M059J (cell line): ENCODE measurements at places on chromosomes 13 and 19.

GRCh38 chr19:38335949-38336637 lies 463 bp downstream of the CATSPERG start:
- DNase-seq, result peak; percentile 97

DNA sequence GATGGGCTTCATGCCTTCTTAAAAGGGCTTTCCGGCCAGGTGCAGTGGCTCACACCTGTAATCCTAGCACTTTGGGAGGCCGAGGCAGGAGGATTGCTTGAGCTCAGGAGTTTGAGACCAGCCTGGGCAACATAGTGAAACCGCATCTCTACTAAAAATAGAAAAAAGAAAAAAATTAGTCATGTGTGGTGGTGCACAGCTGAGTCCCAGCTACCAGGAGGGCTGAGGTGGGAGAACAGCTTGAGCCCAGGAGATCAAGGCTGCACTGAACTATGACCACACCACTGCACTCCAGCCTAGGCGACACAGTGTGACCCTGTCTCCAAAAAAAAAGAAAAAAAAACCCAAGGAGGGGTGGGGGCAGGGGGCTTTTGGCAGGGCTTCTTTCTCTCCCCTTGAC lies 7.2 kb downstream of the CARS2 start:
- DNase-seq, result no peak

- peak; percentile 53 for DNase-seq
Measured at GRCh38 chr13:32883474-32883873, 132.7 kb upstream of the KL start.

GRCh38 chr19:49427855-49428546 lies 2.8 kb downstream of the GFY start:
- DNase-seq, result no peak

DNA sequence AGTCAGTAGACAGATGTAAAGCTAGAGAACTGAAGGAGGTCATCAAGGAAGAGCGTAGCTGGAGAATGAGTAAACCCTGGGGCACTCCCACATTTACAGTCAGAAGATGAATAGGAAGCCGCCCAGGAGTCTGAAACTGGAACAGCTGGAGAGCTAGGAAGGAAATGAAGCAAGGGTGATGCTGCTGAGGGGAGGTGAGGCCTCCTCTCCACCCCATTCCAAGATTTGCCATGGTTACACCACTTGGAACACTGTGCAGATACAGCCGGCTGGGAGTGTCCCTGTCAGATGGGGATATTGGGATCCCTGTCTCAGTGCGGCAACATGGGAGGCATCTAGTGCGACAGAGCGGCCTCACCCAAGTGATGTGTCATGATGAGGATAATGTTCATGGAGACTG lies 51.8 kb upstream of the GPI start:
- DNase-seq, result no peak

DNA sequence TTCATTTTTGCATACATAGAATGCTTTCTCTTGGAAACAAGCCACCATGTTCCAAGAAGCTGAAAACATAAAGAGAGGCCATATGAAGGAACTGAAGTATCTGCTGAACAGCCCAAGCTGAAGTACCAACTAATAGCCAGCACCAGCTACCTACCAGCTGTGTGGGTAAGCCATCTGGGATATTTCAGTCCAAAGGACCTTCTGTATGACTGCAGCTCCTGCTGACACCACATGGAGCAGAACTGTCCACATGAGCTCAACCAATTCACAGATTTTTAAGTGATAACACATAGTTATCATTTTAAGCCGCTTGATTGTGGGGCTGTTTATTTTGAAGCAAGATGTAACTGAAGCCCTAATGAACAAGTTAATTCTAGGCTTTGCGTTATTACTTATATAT lies 621.1 kb upstream of the KLHL1 start:
- no peak for DNase-seq

DNA sequence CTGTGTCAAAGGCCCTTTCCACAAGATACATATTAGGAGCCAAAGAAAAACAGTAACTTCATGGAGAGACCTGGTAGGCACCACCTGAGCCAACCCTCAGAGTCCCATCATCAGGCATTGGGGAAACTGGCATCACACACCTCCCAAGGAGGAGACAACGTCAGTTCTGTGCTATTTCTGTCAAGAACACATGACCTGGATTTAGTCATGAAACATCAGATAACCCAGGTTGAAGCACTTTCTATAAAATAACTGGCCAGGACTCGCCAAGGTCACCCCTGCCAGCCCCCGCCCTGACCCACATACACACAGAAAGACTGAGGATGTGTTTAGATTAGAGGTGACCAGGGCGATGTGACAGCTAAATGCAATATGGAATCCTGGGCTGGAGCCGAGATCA lies 35.6 kb downstream of the COL4A1 start:
- no peak for DNase-seq

GRCh38 chr13:109649713-109650112 lies 136.7 kb downstream of the IRS2 start:
- DNase-seq, result no peak

GRCh38 chr19:54967611-54968010 lies 1.4 kb downstream of the NLRP2 start:
- no peak for DNase-seq

DNA sequence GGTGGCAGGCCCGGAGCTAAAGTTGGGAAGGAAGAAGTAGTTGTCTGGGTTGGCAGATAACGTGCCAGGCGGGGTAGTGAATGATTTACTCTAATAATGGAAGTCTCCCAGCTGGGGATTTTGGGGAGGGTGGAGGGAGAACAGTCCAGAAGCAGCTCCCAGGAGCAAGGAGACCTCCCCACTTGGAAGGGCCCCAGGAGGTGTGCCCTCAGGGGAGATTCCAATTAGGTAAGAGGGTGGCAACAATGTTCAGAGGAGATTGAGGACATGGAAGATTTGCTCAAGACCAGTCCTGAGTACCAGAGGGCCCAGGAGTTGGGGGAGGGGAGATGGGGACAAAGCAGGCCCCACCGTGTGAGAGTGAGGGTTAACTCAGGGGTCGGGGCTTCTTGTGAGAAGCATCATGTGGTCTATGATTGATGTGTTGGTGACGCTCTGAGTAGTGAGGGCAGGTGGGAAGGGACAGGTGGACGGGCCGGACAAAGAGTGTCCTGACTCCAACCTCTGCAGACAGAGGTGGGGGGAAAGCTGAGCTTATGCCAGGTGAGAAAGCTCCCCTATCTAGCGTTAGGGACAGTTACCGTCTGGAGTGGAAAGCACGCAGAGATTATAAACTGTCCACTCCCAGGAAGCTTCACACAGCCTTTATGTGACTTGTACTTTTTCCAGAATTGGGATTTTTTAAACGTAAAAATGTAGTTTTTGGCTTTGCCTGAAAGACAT lies 3.5 kb downstream of the SPINT2 start:
- no peak for DNase-seq

- DNase-seq, result peak; percentile 9
Measured at GRCh38 chr13:36601186-36601585, 72.6 kb upstream of the SERTM1 start.

- DNase-seq, result no peak
Measured at GRCh38 chr19:4357095-4357797, 13.9 kb downstream of the MPND start.

GRCh38 chr13:30153545-30154426 lies 153.6 kb downstream of the KATNAL1 start:
- no peak for DNase-seq

DNA sequence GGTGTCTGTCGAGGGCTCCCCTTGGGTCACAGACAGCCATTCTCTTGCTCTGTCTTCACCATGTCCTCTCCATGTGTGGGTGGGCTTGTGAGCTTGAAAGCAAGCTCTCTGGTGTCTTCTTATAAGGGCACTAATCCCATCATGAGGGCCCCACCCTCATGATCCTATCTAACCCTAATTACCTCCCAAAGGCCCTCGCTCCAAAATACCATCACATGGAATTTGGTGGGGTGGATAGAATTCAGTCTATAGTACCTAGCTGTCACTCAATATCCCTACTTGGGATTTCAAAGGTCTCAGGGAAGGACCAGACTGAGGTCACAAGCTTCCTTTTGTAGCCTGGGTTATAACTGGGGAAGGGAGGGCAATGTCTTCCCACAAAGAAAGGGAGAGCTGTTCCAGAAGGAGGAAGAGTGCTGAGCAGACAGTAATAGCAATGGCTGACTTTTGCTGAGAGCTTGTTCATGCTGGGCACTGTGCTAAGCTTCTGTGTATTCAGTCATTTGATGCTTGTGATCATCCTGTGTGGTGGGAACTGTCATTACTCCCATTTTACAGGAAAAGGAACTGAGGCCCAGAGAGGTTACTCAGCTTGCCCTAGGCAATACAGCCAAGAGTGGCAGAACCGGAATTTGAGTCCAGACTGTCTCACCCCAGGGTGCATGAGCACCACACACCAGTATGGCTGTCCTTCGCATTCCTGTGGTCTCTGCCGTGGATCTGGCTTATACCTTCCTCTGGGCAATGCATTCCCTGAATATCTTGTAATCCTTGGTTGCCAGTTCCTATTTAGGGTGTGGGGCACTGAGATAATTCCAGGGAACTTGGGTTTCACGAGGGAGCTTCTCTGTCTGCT lies 8.2 kb downstream of the FXYD5 start:
- peak; percentile 84 for DNase-seq

GRCh38 chr13:99351772-99352171 lies 44.6 kb upstream of the GPR183 start:
- no peak for DNase-seq

DNA sequence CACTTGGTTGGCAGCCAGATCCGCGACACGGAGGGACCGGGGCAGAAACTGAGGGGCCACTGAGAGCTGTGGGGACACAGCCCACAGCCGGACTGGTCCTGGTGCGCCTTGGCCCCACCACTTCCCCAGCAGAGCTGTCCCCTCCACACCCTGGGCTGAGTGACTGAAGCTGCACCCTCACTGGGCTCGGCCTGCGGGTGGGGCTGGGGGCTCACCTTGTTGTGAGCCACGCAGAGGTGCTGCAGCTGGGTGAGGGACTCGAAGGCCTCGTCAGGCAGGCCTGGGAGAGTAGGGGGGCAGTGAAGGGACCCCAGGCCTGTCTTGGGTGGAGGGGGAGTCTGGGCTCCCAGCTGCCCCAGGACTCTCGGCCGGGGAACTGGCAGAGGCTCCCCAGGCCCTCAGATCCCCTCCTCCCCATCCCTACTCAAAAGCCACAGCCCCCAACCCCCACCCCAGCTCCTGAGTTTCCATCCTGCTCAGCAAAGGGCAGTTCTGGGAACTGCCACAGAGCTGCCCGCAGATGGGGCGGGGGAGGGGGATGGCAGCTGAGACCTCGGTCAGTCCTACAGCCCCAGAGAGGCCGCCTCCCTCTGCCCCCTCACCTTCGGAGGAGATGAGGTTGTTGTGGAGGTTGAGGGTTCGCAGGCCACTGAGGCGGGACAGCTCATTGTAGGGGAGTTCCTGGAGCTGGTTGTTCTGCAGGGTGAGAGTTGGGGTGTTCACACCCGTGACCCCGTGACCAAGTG lies 2.3 kb downstream of the PODNL1 start:
- DNase-seq, result no peak

DNA sequence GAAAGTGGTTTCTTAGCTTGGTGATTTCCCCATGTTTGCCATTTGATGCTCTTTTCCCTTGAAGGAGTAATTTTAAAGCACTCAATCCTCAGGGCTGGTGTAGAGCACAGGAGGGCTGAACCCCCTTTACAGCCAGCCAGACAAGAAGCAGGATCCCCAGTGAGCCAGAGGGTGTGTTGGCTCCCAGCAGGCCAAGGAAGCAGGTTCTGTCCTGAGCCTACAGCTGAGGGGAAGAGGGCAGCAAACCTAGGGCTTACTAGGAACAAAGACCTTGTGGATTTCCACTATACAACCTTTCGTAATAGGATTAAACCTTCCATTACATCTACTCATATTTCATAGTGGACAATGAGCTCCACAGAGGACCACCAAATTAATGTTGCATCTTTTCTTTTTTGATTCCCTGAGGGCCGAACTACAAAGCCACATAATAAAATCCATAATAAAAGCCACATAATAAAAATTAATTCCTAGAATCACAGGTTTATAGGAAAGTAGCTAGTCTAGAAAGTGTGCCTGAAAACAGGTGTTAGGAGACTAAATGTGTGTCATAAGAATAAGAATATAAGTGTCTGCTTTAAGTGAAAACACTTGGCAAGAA lies 300.2 kb downstream of the DCLK1 start:
- DNase-seq, result no peak

DNA sequence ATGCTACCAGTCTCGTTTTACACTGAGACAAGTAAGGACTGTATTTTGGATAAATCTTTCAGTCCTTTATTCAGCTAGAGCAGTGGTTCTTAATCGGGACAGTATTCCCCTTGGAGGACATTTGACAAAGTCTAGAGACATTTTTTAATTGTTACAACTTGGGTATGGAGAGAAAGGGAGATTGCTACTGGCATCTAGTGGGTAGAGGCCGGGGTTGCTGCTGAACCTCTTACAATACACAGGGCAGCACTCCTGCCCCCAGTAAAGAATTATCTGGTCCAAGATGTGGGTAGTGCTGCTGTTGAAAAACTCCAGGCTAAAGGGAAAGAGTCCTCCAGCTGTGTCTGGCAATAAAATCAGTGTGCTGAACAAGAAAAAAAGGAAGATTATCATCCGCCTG lies 334.8 kb downstream of the SLC7A1 start:
- no peak for DNase-seq

GRCh38 chr19:50065938-50066337 lies 40.1 kb downstream of the ZNF473 start:
- no peak for DNase-seq

- peak; percentile 10 for DNase-seq
Measured at GRCh38 chr13:39451301-39451700, 151.7 kb downstream of the LHFPL6 start.
